ENCODE measurements at places on chromosomes 7 and 10.

- no peaks in the 10 kb centered on the region for H3K4me1 ChIP-seq
- H3K4me3 ChIP-seq, result no peak overlapping the region
- no peak overlapping the region for H3K27ac ChIP-seq
- DNase-seq, result no peak
Measured at GRCh38 chr10:80784695-80785094, 247.0 kb downstream of the SH2D4B start.

GRCh38 chr7:19069842-19070241 lies 47.6 kb downstream of the TWIST1 start:
- H3K36me3 ChIP-seq, result no peaks in the 10 kb centered on the region
- no peak for DNase-seq
- no peaks in the 10 kb centered on the region for H3K27me3 ChIP-seq
- H3K4me1 ChIP-seq, result no peaks in the 10 kb centered on the region
- no peak overlapping the region for H3K27ac ChIP-seq

GRCh38 chr10:11713186-11713743 lies 28.9 kb upstream of the ECHDC3 start:
- H3K27me3 ChIP-seq, result no peaks in the 10 kb centered on the region
- no peak for DNase-seq
- no peaks in the 10 kb centered on the region for H3K36me3 ChIP-seq
- H3K27ac ChIP-seq, result no peak overlapping the region

- no peak for DNase-seq
- peaks cover 7% of the 10 kb centered on the region for H3K4me1 ChIP-seq
- H3K27me3 ChIP-seq, result no peaks in the 10 kb centered on the region
- H3K27ac ChIP-seq, result no peak overlapping the region
- H3K36me3 ChIP-seq, result no peaks in the 10 kb centered on the region
Measured at GRCh38 chr10:112365014-112365432, 8.9 kb upstream of the ACSL5 start.

DNA sequence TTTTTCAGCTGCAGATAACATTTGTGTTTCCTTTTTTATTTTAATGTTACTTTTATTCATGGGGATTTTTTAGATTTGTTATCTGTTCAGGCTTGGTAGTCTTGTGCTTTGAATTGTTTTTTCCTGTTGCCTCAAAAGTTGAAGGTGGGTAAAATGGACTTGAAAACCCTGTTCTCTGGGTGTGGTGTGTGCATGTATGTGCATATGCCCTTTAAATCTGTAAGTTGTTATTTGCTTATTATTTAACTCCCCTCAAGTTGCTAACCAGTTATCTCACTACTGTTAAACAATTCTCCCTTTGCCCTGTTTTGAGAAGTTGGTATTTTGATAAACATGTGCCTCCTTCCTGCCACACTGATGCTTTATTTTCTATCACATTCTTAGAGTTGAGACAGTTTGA lies 30.6 kb downstream of the TSPAN14 start:
- H3K27me3 ChIP-seq, result no peaks in the 10 kb centered on the region
- no peak for DNase-seq
- H3K27ac ChIP-seq, result no peak overlapping the region
- H3K4me1 ChIP-seq, result peaks cover 17% of the 10 kb centered on the region
- H3K36me3 ChIP-seq, result peaks cover 6% of the 10 kb centered on the region

DNA sequence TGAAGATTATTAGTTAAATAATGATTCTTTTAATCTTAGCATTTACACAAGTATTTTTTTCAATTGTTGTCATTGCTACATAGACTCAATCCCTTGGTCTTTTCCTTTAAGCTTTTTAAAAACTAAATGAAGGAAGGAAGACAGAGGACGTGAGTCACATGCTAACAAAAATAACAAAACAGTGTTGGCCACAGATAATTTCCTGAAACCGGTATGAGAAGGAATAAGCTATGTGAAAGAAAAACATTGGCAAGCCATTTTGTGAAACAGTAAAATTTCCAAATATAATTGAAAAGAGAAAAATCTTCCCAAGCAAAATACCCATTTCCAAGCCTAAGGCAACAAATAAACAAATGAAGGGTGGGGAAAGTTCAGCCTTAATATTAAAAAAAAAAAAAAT lies 223.0 kb downstream of the AHR start:
- H3K4me3 ChIP-seq, result no peak overlapping the region
- H3K27ac ChIP-seq, result peak overlapping the region; percentile 23
- no peaks in the 10 kb centered on the region for H3K4me1 ChIP-seq
- DNase-seq, result no peak
- no peaks in the 10 kb centered on the region for H3K36me3 ChIP-seq

GRCh38 chr7:1029637-1030443 lies 14.5 kb upstream of the GPR146 start:
- no peaks in the 10 kb centered on the region for H3K36me3 ChIP-seq
- peak overlapping the region; percentile 95 for H3K27ac ChIP-seq
- no peaks in the 10 kb centered on the region for H3K4me1 ChIP-seq
- no peaks in the 10 kb centered on the region for H3K27me3 ChIP-seq
- H3K4me3 ChIP-seq, result no peak overlapping the region
- DNase-seq, result no peak

DNA sequence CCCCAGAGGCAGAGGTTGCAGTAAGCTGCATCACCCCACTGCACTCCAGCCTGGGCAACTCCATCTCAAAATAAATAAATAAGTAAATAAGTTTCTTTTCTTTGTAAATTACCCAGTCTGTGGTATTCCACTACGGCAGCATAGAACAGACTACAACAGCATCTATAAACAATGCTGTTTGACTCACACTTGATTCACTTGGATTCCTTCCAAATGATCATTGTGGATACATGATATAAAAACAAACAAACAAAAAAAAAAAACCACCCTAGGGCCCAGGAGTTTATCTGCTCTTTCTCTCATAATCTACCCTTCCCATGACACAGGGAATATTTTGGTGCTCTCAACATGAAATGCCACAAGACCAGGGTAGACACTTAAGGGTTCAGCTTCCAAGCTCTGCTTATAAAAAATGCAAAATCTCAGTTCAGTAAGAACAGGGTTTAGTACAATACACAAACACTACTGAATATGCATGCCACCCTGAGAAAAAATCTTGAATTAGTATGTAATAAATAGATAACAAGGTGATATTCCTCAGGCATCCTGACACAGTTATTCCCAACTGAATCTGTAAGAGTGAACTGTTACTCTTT lies 200.9 kb downstream of the FAM107B start:
- peaks cover 5% of the 10 kb centered on the region for H3K4me1 ChIP-seq
- H3K4me3 ChIP-seq, result no peak overlapping the region
- no peak overlapping the region for H3K27ac ChIP-seq
- no peaks in the 10 kb centered on the region for H3K36me3 ChIP-seq
- no peaks in the 10 kb centered on the region for H3K27me3 ChIP-seq

DNA sequence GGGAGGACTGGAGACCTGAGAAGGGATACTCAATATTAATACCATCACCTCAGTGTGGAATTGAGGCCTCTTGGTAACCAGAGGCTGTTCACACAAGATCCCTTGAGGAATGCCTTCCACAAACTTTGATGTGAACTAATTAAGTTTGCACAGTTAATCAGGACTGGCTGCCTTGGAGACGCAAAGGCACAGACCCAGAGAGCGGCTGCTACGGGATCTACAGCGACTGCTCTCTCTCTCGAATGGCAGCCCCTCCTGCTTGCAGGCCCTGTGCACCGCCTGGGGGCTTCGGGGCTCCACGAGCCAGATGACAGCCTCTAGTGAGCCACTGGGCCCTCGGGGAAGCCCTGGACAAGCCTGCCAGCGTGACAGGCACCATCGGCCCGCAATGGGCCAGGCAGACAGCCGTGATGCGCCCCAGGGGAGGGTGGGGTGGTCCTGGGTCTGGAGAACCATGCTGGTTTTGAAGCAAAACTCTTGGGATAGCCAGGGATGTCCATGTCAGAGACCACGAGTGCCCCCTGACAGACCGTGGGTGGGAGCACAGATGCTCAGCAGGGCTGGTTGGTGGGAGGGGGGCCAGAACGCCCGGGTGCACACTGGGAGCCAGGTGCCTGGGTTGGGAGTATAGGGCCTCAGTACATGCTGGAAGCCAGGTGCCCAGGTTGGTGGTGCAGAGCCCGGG lies 195.6 kb downstream of the ELFN1 start:
- no peak overlapping the region for H3K4me3 ChIP-seq
- H3K4me1 ChIP-seq, result no peaks in the 10 kb centered on the region
- no peaks in the 10 kb centered on the region for H3K27me3 ChIP-seq
- H3K27ac ChIP-seq, result no peak overlapping the region

- H3K36me3 ChIP-seq, result peaks cover 16% of the 10 kb centered on the region
- H3K4me3 ChIP-seq, result no peak overlapping the region
- DNase-seq, result peak; percentile 61
- no peaks in the 10 kb centered on the region for H3K4me1 ChIP-seq
- no peaks in the 10 kb centered on the region for H3K27me3 ChIP-seq
- H3K27ac ChIP-seq, result no peak overlapping the region
Measured at GRCh38 chr10:125003146-125003900, 61.4 kb downstream of the ZRANB1 start.

DNA sequence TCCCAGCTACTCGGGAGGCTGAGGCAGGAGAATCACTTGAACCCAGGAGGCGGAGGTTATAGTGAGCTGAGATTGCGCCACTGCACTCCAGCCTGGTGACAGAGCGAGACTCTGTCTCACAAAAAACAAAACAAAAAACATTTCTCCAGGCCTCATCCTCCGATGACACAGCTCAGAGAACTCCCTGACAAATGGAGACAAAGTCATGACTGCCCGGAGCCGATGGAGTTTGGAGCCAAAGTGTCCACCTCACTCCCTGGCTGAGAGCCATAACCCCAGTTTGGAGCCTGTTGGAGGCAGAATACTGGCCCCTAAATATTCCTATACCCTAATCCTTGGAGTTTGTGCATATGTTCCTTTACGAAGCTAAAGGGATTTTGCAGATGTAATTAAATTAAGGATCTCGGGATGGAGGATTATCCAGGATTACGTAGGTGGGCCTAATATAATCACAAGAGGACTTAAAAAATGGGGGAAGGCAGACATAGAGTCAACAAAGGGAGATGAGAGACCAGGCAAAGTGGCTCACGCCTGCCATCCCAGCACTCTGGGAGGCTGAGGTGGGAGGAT lies 22.7 kb downstream of the SSC4D start:
- H3K36me3 ChIP-seq, result no peaks in the 10 kb centered on the region
- no peaks in the 10 kb centered on the region for H3K4me1 ChIP-seq
- no peak overlapping the region for H3K27ac ChIP-seq
- no peak for DNase-seq
- H3K4me3 ChIP-seq, result no peak overlapping the region

DNA sequence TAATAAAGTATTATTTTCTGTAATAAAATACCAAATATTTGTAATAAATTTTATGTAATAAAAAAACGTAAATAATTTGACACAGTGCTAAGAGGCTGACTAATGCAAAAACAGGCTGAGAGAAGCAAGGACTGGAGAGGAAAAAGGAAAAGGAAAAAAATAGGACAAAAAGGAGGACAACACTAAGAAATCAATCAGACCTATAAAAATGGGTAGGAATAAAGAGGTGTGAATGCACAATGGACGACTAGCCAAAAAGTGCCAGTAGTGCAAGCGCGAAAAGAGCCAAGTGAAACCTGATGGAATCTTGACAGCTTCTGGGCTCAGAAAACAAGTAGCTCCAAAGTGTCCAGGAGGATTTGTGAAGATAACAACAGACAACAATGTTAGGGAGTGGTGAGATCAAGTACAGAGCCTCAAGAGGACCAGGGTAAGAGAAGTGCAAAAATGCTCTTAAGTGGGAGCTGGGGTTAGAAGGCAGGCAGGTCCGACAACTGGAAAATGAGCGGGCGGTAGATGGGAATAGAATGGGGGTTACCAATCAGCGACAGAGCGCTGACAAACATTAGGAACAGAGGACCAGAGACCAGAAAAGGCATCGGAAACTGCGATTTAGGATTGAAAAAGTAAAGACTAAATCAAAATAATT lies 1.2 kb downstream of the BRAF start:
- DNase-seq, result no peak
- peak overlapping the region; percentile 100 for H3K27ac ChIP-seq
- no peaks in the 10 kb centered on the region for H3K27me3 ChIP-seq
- no peaks in the 10 kb centered on the region for H3K36me3 ChIP-seq
- peaks cover 3% of the 10 kb centered on the region for H3K4me1 ChIP-seq

- H3K27ac ChIP-seq, result no peak overlapping the region
- peak; percentile 46 for DNase-seq
Measured at GRCh38 chr10:49283491-49283890, 15.5 kb upstream of the C10orf71 start.

- peak; percentile 38 for DNase-seq
- H3K27me3 ChIP-seq, result no peaks in the 10 kb centered on the region
- H3K27ac ChIP-seq, result no peak overlapping the region
- H3K4me1 ChIP-seq, result peaks cover 36% of the 10 kb centered on the region
- H3K36me3 ChIP-seq, result no peaks in the 10 kb centered on the region
Measured at GRCh38 chr10:78405736-78406135, 372.1 kb downstream of the RPS24 start.

Data from sigmoid colon (tissue), 7 donors.